ENCODE measurements at places on chromosomes 4 and X.

DNA sequence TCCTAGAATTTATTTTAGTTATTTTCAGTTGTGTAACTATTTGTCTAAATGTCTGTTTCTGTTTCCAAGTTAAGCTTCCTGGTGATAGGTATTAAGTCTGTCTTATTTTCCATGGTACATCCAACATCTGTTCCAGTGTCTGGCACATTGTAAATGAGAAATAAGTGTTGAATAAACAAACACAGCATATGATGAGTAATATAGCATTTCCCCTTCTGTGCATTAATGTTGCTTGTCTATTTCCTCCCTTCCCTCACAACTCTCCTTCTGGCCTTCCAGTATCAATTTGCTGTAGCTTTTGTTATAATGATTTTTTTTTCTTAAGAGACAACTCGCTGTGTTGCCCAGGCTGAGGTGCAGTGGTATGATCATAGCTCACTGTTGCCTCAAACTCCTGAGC, 36.1 kb downstream of the COPS4 start:
- no peak for DNase-seq

DNA sequence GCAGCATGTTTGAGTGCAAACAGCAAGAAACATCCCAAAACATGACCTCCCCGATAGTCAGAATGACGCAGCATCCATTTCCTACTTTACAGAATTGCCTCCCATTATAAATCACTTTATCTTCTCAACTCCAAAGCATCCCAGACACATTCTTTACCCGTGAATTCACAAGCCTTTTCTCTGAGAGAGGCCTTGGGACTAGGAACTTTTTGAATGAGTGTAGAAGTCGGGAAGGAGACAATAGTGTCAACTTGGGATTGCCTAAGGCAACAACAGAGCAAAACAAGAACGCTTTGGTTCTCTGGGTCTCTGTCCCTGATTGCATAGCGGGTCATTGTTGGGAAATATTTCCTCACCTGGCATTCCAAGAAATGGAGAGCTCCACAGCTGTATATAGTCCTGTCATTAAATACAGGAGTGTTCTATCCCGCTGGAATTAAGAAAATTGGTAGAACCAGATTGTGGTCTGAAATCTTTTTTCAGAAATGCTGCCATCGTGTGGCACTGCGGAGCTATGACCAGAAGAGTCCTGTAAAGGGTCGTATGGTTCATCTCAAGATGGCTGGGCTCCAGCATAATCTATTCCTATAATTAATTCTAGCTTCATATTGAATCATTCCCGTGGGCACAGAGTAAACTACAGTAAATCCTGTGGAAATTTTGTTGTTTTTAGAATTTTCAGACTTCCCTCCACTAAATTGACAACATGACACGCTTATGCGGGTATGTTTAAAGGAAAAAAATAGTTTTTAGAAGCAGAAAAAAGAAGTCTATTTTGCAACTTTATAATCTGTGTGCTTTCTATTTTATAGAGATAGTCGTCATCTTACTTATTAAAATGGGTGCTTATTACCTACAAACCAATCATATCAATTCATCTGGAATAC, 2.0 kb upstream of the SPP1 start:
- peak; percentile 75 for DNase-seq

DNA sequence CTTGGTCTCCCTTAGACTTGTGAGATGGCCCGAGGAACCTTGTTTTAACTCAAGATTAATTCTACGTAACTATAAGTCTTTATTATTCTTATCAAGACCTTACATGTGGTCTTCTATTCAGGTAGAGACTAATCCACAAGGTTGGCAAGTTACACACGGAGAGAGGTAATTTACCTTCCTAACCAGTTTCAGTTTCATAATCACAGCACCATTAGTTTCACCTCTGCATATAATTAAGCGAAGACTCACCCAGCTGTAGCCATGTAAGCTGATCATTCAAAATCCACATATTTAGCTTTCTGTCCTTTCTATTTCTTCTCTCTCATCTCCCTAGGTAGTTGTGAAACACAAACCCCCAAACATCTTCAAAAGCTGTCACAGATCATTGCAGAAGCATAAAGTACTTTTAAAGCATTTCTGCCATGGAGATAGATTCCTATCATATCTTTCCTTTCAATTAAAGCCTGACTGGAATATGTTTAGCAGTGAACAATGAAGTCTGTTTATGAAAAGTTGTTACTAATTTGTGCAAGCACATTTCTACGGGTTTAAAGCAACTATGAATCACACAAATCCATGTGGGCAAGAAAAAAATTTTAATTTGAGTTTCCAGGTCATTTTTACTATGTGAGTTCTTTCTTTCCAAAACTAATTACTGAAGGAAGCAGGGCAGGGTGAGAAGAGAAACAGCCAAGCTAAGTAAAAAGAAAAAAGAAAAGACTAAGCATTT, 78.5 kb downstream of the BTC start:
- no peak for DNase-seq

- DNase-seq = no peak
These were observed 136.5 kb downstream of the PRKX start for GRCh38 chrX:3576886-3577501.
